Stimulated activated CD4-positive, alpha-beta T cell treated with anti-CD3 and anti-CD28 coated beads, Interleukin-4, amount 100 ng/mL, for 48 hours (primary cell): ENCODE measurements at places on chromosomes 13 and 19.

DNA sequence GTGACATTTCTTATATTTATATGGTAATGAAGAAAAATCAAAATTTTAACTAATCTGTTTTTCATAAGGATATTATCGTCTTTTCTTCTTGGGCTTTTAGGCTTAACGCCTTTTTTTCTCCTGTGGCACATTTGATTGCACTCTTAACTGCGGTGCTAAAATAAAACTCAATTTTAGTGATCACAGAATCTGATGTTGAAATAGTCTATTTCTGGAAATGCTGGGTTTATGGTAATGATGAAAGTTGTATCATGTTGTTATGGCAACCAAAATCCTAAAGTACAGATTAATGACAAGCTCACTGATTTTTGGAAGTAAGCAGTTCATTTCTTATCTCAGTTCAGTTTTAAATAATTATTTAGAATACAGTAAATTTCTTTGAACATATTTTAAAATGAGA lies 85.3 kb downstream of the COG6 start:
- no peak for DNase-seq

DNA sequence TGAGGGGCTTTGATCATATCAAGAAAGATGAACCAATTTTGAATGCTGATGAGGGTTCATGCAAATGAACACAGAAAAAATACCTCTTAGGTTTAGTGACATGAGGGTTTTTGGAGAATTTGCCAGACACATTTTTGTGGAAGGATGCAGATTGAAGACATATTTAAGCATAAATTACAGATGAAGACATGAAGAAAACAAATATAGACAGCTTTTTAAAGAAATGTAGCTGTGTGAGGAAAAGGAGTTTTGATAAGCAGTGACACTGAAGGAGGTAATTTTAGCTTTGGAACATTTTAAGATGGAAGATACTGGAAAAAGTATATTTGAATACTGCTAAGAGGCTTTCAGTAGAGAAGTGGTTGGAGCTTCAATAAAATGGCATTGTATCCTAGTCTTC lies 810.8 kb upstream of the GPC6 start:
- DNase-seq = no peak

- no peak for DNase-seq
Observed at GRCh38 chr13:98632961-98633360, 56.1 kb upstream of the STK24 start.

DNA sequence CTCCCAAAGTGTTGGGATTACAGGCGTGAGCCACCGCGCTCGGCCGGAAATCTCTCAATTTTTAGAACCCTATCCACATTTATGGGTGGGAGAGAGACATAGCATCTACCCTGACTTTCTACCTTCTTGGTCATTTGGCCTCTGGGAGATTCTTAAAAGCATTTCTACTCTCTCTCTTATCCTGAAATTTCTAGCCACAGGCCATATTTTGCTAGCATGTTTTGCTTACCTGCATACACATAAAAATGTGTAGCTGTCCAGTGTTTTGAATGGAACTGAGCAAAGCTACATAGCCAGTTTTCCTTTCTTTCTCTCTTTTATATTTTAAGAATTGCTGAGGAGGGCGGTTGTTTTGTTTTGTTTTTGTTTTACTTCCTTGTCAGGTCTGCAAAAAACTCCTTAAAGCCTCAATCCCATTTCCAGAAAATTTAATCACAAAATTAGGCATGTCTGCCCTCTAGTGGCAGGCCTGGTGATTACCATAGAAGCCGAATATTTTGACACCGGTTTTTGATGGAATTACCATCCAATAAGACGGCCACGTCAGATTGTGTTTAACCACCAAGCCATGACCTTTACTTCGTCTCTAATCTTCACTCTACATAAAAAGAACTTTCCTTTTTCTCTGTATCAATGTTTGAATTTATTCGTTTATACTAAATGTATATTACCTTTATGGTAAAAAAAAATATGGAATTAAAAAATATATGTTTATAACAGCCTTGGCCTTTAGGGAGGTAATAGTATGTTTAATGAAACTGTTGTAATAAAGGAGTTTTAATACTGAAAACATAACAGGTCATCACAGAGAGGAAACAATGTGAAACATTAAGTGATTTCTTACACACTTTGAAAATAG lies 34.4 kb upstream of the OXGR1 start:
- peak; percentile 7 for DNase-seq

DNA sequence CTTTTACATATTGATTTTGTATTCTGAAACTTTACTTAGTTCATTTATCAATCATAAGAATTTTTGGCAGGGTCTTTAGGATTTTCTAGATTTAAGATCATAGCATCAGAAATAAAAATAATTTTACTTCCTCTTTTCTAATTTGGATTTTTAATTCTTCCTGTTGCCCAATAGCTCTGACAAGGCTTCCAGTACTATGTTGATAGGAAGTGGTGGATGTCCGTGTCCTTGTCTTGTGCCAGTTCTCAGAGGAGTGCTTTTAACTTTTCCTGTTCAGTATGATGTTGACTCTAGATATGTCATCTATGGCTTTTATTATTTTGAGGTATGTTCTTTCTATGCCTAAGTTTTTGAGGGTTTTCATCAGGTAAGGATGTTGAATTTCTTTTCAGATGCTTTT lies 7.7 kb upstream of the KIR2DL4 start:
- no peak for DNase-seq

DNA sequence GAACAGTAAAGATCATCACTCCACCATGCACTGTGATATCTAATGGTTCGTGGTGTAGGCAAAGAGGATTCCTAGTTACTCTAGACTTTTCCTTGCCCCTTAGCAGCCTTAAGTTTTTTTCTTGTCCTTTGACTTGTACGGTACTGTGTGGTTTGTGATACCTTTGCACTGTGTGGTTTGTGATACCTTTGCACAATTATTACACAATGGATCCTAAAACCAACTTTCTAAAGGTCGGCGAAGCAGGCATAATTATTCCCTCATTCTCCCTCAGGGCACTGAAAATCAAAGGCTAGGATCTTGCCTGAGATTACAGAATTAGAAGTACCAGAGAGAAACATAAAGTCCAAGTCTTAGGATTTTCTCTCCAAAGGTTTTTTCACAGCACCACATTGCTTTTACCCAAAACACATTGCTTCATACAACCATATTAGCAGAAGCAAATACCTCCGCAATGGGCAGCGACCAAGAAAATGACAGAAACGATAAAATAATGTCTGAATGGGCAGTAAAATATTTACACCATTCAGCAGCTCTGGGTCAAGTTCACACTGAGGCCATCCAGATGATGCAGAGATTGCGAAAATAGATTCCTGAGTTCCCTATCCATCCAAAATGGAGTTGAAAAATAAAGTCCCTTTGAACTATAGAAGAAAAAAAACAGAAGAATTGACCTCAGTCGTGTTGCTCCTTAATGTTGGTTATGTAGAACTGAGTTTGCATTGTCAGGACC lies 106.4 kb downstream of the FGF14 start:
- no peak for DNase-seq

GRCh38 chr13:54029226-54029625 lies 1000.6 kb downstream of the OLFM4 start:
- no peak for DNase-seq

DNA sequence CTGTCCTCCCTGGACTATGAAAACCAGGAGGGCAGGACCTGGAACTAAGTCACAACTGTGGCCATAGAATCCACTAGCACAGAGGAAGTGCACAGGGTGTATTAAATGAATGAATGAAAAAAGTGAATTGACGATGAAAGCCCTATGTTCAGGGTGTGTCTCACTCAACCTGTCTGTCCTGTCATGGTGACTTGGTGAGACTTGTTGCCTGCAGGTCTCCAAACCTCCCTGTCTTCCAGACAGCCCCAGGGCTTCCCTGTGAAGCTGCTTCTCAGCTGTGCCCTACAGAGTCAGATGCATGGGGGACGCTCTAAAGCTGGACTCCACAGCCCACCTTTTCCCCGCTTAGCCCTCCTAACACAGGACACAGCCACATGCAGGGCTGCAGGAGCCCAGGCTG lies 4.8 kb upstream of the IGFL1 start:
- DNase-seq = no peak

GRCh38 chr19:57096685-57097361 lies 23.0 kb upstream of the USP29 start:
- DNase-seq = no peak
